Activated CD8-positive, alpha-beta memory T cell treated with anti-CD3 and anti-CD28 coated beads, Interleukin-2, amount 10 ng/mL, durations not matched to agents 7 days and 5 days (primary cell): ENCODE measurements at places on chromosomes 2 and 18. TPM values are rescaled to one million over a fixed set of nuclear protein-coding genes. Genes with fewer than 3 reads are reported as not detected.
A peak's percentile ranks its signal among the peaks of the same experiment; 100 is the strongest.

AQP12A gene
- total RNA-seq, result not detected

KCNIP3 gene
- total RNA-seq, result not detected

DNA sequence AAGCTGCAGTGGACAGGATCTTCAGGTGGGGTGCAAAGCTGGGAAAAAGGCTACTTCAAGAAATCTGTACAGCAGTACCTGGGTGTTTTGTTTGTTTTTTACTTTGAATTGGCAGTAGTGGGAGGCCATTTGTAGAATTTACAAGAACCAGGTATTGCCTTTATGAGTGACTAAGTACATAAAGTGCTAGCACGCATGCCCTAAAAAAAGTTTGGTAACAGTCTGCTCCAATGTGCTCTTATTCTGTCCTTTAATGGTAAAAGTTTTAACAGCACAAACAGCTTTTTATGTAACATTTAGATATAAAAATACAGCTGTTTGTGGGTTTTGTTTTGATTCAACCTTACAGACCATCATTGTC lies 17.2 kb downstream of the REV1 start:
- DNase-seq, result no peak

DNA sequence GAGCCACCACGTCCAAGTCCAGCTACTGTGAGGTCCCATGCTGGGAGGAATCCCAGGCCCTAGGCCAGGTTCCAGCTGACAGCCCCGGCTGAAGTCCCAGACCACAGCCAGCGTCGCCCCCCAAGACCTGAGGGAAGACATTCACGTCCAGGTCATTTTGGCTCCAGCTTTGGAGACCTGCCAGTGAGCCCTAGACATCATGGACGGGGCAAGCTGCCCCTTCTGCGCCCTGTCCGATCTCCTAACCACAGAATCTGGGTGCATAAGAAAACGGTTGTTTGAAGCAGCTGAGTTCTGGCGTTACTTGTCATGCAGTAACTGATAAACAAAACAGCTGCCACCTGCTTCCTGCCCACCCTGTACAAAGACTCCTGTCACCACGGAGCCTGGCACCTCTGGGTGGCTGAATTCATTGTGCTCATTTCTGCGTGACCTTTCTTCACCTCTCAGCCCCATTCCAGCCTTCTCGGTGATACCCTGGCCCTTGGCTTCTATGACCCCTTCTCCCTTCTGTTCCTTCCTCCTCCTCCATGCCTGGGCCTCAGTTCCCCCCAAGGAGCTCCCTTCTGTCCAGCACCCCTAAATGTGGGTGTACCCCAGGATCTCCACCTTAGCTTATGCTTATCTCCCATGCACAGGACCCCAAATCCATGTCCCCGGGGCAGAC lies 72.6 kb upstream of the SMAD7 start:
- peak; percentile 36 for DNase-seq

DNA sequence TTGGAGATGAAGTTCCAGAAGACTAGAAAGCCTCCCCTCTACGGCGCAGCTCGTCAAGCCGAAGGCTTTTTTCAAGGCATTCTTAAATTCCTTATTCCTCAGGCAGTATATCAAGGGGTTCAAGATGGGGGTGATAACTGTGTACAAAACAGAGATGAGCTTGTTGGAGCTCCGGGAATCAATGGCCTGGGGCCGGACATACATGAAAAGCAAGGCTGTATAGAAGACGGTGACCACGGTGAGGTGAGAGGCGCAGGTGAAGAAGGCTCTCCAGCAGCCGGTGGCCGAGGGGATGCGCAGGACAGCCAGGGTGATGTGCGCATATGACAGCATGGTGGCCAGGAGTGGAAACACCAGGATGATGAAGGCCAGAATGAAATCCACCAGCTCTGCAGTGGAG lies 8.2 kb downstream of the OR6B3 start:
- no peak for DNase-seq

SCG2 gene
- 0.12 TPM for total RNA-seq

GRCh38 chr2:19883486-19883885 lies 18.3 kb downstream of the TTC32 start:
- DNase-seq, result peak; percentile 19

LCT gene
- 0.41 TPM for total RNA-seq

DNA sequence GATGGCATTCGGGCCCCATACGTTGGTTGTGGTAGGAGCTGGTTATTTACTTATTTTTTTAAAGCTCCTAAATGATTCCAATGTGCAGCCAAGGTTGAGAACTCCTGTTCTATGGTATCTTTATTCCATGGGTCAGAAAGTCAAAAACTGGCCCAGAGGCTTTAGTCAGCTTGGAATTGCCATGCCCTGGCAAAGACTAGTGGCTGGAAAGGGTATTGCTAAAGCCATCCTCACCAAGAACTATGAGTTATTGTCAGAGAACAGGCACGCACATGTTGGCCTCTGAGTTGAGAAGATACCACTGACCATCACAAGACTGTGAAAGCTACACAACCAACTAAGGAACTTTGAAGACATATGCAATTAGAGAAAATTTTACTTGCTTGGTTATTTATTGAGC lies 47.9 kb upstream of the ACMSD start:
- DNase-seq, result no peak

GRCh38 chr2:181411105-181411849 lies 45.9 kb upstream of the ITGA4 start:
- DNase-seq, result no peak

GRCh38 chr2:176985871-176986270 lies 226.7 kb upstream of the HNRNPA3 start:
- DNase-seq, result no peak

DNA sequence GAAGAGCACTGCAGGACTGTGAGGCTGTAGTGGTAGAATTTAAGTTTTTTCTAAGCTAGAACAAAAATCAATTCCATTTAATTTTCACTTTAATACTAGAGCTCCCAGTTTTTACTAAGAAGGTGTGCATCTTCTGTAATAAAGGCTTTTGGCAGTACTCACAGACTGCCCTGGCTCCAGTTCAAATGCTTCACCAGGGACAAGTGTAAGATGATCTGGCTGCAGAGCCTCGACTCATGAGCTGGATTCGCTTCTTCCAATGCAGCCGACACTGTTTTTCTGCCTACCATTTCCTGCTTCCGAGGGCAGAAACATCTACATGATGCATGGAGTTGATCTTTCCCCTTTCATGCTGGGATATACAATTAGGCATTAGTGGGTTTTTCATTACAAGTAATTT lies 87.0 kb downstream of the FARSB start:
- no peak for DNase-seq

- peak; percentile 80 for DNase-seq
Observed at GRCh38 chr2:216006164-216006663, 7.1 kb downstream of the MREG start.

PLGLB2 gene
- total RNA-seq, result 2.7 TPM

- no peak for DNase-seq
Observed at GRCh38 chr2:96775160-96775559, 14.5 kb downstream of the CNNM4 start.

DNA sequence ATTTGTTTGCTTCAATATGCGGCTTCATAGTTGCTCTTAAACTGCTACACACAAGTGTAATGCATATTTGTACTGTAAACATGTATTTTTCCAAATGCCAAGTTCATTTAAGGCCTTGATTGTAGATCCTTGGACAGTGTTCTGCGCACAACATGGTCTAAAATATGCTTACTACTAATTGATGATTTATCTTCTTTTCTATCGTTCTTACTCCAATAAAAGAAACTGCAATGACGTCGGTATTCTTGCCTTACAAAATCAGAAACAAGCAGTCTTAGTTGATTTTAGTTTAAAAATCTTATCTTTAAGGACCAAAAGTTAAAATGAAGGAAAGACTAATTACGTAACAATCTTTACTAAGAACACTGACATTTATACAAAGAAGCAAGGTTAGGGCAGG lies 224.3 kb upstream of the SMAD7 start:
- DNase-seq, result no peak

MYL1 gene
- not detected for total RNA-seq

DNA sequence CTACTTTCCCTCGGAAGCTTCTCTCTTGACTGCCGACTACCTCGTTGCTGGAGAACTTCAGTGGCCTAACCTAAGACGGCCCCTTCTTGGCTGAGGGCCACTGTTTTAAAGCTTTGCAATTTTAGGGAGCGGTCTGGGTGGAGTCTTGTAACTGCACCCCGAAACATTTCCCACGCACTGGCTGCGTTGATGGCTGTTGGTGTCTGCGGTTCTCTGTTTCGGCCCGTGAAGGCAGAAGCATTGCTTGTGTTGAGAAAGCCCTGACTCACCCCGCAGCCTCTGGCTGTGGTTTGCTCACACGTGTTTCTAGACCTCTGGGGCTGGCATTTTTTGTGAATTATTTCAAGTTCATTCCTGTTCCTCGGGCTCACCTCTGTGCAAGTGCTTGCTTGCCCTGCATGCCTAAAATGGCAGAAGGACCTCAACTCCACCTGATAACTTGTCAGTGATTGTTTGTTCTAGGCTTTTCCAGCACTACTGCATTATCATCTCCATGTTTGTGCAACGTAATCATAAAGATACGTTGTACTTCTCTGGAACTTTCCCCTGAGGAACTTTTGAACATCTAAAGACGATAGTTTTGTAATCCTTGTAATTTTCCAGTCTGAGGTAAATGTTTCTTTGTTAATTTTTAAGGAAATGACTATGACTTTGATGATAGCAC lies 94.2 kb upstream of the DLX2 start:
- no peak for DNase-seq

CNDP1 gene
- 0.28 TPM for total RNA-seq

EDAR gene
- not detected for total RNA-seq
